ENCODE measurements at places on chromosomes 3 and 15.

GRCh38 chr3:194488055-194488742, 1.4 kb upstream of the ATP13A3 start:
- peak; percentile 30 for DNase-seq

DNA sequence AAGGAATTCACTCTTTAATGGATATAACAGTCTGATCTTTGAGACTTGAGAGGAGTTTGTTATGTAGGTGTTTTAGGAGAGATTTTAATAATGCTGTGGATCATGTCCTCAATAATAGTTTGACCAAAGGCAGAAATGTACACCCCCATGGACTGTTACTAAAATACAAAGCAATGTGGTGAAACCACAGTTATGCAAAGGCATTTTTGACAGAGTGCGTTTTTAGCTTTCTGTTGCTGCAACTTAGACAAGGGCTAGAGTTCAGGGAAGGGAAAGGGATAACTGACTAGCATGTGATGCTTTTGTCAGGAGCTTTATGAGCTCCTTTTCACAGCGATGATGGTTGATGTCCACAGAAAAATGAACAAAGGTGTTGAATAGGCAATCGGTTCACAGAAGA, 3.6 kb upstream of the STARD5 start:
- no peak for DNase-seq

DNA sequence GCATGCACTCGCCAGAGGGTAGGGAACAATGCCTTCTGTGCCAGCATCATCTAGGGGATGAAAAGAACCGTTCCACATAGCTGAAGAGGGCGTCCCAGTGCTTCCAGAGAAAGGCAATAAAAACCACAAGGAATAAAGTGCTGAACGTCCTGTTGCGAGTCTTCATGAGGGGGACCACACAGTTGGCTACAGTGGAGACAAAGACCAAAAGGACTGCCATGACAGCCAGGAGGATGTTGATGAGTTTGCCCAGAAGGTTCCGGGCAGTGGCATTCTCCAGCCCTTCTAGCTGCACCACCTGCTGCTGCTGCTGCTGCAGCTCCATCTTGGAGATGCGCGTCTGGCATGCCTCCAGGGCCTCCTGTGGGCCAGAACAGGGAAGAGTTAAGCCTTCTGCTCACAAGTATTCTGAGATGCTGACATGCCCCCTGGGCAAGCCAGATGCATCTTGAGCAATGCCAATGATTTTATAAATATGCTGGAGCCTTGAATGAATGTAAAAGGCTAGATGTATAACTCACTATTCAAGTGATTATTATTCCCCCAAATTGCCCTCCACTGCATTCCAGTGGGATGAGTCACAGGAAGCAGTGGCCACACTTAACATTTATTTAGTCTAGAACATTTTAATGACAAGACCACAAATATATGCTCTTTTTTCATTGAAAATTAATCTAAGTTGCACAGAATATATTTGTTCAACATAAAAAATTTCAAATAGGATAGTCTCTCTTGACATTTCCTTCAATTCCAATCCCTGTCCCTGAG, 45.1 kb upstream of the PLXND1 start:
- no peak for DNase-seq

- DNase-seq: no peak
These were observed 106.7 kb downstream of the RAP2B start for GRCh38 chr3:153268564-153269279.

- DNase-seq: no peak
These were observed 144.0 kb downstream of the SEMA6D start for GRCh38 chr15:47861111-47861903.

DNA sequence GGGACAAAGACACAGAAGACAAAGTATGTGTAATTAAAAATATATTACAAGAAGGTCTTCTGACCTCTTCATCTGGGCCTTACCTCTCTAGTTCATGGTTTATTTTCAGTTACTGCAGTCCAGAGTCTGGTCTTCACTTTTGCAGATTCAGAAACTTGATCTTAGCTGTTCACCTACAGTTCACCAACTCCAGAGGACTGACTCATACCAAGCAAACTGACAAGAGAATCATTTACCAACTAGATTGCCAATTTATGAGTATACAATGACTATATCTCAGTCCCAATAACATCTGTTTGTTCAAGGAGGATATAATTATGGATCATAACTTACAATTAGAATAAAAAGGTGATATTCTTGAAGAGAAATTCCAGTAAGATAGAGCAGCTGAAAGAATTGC, 9.0 kb downstream of the P2RY1 start:
- no peak for DNase-seq

- DNase-seq: no peak
These were observed at the start of gene CFAP44 for GRCh38 chr3:113441051-113441770. Gene CFAP44, minus strand, starts transcription at chr3:113441493. Its CDS starts 7,829 bp downstream, at chr3:113433664.

- no peak for DNase-seq
These were observed 45.2 kb upstream of the FILIP1L start for GRCh38 chr3:100159331-100160153.

DNA sequence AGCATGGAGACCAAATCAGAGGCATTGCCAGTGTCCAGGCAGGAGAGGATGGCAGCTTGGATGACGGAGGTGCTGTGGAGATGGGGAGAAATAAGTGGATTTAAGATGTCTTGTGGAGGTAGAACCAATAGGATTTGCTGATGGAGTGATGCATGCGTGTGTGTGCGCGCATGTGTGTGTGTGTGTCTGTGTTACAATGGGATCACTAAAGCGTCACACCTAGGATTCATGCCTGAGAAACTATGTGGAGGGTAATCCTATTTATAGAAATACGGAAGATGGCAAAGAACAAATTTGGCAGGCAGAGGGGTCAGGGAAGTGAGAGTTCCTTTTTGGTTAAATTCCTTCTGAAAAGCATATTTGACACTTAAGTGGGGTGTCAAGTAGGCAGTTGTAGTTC, 64.8 kb upstream of the ARL8B start:
- no peak for DNase-seq

DNA sequence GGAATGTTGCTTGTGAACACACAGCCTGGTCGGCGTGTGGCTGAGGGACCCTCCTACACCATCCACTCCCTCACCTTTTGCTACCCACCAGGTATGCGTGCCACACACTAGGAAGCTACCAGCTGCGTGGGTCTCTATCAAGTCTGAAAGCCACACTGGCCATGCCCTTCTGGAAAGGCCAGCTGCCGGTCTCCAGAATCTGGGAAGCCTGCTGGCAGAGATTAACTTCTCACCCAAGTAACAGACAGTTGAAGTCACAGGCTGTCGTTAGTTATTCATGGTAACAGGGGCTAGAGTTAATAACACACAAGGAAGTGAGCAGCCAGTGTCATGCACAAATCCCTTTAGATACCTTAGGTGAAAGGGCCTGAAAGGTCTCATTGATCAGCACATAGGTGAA, 48.1 kb downstream of the SUSD5 start:
- no peak for DNase-seq

DNA sequence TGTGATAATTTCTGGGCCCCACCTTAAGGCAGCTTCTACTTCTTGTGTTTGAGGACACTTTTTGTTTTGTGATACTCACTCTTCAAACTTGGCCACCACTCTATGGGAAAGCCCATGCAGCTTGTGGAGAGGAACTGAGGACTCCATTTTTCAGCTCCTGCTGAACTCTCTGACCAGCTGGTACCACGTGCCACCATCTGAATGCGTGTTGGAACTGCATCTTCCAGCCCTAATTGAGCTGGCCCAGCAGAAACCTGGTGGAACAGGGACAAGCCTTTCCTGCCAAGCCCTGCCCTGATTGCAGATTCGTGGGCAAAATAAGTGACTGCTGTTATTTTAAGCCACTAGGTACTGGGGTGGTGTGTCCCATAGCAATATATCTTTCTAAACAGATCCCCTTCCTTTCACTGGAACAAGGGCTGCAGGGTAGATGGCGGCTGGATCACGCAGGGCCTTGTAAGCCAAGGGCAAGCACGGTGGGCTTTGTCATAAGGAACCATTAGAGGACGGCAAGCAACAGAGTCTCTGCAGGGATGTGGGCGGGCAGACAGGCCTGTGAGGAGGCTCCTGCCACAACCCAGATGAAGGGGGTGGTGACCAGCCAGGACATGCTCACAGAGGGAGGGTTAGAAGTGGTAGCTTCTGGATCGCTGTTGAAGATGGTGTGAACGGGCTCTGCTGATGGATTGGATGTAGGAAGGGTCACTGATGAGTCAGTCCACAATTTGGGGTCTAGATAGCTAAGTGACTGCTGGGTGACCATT, 9.5 kb downstream of the H1-8 start:
- DNase-seq: no peak

DNA sequence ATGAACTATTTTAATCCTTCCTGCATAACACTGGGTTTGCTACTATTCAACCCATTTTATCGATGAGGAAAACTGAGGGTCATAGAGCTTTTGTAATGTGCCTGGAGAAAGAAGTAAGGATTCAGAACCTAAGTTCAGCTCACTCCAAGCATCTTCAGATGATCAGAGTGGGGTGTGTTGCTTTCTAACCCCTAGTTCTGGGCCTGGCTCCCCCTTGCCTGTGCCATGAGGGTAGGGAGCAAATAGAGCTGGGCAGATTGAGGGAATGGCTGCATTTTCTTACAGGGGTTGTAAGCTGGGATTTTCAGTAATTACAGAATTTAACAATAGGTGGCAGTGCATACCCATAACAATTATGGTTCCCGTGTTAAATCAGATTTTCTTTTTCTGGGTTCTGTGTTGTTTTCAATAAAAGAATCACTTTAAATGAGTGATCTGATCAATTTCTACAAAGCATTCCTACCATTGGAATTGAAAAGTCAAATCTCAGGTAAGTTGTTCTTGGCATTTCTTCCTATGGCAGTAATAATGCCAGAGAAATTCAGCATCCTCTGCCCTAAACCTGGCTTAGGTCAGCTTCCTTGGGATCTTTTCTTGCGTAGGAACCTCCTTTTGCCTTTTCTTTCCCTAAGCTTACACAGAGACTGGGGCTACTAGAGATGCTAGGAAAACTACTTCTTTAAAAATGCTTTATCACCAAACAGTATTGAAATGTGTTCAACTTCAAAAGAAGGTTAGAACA, 103.8 kb upstream of the IL12A start:
- no peak for DNase-seq

DNA sequence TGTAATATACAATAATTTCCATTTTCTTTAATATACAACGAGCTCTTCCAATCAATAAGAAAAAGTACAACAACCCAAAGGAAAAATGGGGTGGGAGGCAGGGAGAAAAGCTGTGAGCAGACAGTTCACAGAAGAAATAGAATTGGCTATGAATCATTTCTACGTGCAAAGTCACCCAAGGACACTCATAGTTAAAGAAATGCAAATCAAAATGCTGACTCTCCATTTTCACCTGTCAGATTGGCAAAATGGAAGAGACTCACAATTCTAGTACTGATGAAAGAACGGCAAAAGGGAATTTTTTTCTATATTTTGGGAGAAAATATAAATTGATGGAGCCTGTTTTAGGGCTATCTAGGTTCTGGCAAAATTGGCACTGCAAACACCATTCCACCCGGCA, 116.3 kb upstream of the MEF2A start:
- DNase-seq: no peak

- DNase-seq: no peak
These were observed 183.5 kb downstream of the TJP1 start for GRCh38 chr15:29638781-29639180.

DNA sequence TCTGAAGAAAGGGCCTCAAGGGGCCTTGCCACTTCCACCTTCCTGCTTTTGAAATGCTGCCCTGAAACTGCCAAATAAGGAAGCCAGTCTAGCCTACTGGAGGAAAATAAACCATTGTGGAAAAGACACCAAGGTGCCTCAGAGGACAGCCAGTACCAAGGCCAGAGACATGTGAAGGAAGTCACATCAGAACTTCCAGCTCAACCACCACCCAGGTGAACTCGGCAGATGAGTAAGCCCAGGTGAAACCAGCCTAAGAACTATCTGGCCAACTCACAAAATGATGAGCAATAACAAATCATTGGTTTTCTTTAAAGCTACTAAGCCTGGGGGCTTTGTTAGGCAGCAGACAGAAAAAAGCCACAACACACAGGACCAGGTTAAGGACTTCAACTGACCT, 103.0 kb downstream of the MAGI1 start:
- no peak for DNase-seq

DNA sequence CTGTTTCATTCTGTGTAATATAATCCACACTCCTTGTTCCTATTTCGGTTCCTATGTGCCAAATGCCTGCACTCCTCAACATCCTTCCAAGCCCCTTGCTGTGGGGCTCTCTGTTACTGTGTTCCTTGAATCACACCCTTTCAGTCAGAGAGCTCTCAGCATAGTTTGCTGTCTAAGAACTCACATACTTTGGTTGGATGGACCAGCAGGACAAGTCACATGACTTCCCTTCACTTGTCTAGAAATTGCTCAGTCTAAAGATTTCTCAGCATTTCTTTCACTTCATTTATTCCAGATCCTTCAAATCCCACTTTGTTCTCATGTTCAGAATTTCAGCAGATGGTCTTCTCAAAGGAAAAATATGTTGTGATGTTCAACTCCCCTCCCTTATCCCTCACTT, 203.5 kb upstream of the PFN2 start:
- DNase-seq: no peak

DNA sequence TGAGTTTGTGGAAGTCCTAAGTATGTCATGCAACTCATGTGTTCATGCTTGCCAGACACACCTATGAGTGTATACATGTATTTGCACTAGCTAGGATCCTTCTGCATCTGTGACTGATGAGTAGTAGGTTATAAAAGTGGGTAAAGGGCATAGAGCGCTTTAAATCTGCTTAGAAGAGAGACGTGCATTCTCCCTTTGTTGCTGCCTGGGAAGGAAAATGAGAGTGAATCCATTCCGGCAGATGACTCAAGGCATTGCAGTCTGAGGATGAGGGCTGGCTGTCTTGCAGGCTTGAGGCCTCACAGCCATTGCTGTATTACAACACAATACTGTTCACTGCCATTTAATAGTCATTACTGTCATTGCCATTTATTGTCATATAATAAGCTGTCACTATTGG, 120.8 kb upstream of the UMPS start:
- DNase-seq: no peak

GRCh38 chr3:133927540-133928066, 31.9 kb upstream of the RAB6B start:
- no peak for DNase-seq

GRCh38 chr15:32041294-32041693, 11.0 kb downstream of the CHRNA7 start:
- no peak for DNase-seq

DNA sequence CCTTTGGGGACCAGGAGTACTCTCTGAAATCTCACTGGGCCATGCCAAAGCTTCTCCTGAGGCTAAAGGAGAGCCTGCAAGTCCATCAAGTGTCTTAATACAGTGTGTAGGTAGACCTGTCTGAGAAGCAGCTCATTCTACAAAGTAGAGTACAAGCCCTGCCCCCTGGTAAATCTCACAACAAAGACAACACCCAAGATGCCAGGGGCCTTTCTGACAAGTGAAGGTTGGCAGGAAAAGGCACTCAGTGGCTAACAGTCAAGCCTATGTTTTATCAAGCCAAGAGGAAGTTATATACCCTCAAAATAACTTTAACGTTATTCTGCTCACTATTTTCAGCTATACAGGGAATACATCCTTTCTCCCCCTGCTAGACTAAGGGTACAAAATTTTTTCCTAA, 58.3 kb downstream of the NMNAT3 start:
- no peak for DNase-seq

- no peak for DNase-seq
These were observed 17.3 kb upstream of the LRRK1 start for GRCh38 chr15:100901702-100902435.
